ENCODE measurements at places on chromosomes 2 and 18. TPM values are rescaled to one million over a fixed set of nuclear protein-coding genes. Genes with fewer than 3 reads are reported as not detected.

- H3K4me1 ChIP-seq: peaks cover 10% of the 10 kb centered on the region
- peak; percentile 89 for DNase-seq
- H3K4me3 ChIP-seq: peak overlapping the region; percentile 35
- no peaks in the 10 kb centered on the region for H3K27me3 ChIP-seq
- H3K27ac ChIP-seq: no peak overlapping the region
- no peaks in the 10 kb centered on the region for H3K36me3 ChIP-seq
These were observed 819.6 kb upstream of the FSHR start for GRCh38 chr2:49973917-49974368.

- H3K27me3 ChIP-seq: no peaks in the 10 kb centered on the region
- no peak overlapping the region for H3K4me3 ChIP-seq
- H3K36me3 ChIP-seq: no peaks in the 10 kb centered on the region
- H3K27ac ChIP-seq: no peak overlapping the region
These were observed 175.0 kb upstream of the PARD3B start for GRCh38 chr2:204370172-204370718.

- H3K4me1 ChIP-seq: no peaks in the 10 kb centered on the region
- no peak for DNase-seq
- peaks cover 10% of the 10 kb centered on the region for H3K27me3 ChIP-seq
These were observed 51.8 kb downstream of the KCNG2 start for GRCh38 chr18:79849328-79850207.

The CCL20 gene
- not detected for total RNA-seq

- no peaks in the 10 kb centered on the region for H3K36me3 ChIP-seq
- no peak overlapping the region for H3K4me3 ChIP-seq
These were observed 66.5 kb downstream of the AGAP1 start for GRCh38 chr2:235560345-235560744.

The SPDYA gene
- total RNA-seq: not detected

DNA sequence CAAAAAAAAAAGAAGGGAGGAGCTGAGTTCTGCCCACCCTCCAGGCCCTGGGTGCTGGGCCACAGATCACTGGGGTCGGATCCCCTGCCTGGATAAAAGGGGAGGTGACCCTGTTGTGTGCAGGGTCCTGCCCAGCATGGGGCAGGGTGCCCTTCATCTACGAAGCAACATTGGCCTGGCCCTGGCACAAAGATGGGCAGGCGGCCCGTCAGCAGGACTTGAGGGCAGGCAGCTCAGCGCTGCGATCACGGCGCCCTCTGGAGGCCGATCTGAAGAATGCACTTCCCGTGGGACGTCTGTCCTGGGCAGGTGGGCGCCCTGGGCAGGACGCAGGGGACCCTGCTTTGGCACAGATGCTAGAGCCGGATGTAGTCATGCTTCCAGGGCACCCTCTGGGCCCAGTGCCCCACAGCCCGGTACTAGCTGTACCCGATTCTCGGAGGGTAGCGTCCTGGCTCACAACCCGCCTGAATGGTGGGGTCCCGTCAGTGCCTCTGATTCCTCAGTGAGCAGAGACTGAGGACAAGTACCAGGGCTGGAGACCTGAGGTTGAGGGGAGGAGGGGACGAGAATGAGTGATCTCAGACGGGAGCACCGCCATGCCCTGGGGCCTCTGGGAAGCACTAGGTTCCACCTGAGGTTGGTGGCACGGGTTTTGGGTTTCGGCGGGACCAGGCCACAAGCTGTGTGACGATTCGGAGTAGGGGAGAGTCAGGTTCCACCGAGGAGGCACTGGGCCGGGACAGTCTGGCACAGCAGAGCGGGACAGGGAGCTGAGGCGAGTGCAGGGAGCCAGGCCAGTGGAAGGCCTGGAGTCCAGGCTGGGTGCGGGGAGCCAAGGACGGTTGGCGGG, 18.0 kb downstream of the ARID5A start:
- peaks cover 16% of the 10 kb centered on the region for H3K4me1 ChIP-seq
- peak overlapping the region; percentile 6 for H3K4me3 ChIP-seq
- H3K36me3 ChIP-seq: peaks cover 25% of the 10 kb centered on the region
- H3K27me3 ChIP-seq: no peaks in the 10 kb centered on the region
- DNase-seq: peak; percentile 76

The SAG gene
- total RNA-seq: 1.5 TPM

The RETREG2 gene
- total RNA-seq: 97.3 TPM

The CCDC121 gene
- 2.2 TPM for total RNA-seq

DNA sequence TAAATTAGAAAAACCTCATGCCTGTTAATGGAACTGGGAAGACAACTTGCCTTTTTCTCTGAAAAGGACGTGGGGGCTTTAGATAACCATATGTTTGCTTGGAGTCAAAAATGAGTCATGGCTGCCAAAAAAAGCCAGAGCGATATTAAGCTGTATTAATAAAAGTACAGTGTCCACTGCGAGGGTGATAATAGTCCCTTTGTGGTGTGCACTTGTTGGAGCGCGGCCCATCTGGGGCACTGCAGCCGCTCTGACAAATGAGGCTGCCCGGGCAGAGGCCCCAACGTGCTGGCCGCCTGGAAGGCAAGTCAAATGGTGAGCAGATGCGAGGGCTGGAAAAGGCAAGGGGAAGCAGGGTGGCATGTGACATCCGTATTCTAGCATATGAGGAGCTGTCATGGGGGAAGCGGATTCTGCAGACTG, 103.3 kb upstream of the NCK2 start:
- no peaks in the 10 kb centered on the region for H3K27me3 ChIP-seq
- H3K4me1 ChIP-seq: peaks cover 16% of the 10 kb centered on the region
- H3K36me3 ChIP-seq: no peaks in the 10 kb centered on the region
- peak; percentile 54 for DNase-seq

DNA sequence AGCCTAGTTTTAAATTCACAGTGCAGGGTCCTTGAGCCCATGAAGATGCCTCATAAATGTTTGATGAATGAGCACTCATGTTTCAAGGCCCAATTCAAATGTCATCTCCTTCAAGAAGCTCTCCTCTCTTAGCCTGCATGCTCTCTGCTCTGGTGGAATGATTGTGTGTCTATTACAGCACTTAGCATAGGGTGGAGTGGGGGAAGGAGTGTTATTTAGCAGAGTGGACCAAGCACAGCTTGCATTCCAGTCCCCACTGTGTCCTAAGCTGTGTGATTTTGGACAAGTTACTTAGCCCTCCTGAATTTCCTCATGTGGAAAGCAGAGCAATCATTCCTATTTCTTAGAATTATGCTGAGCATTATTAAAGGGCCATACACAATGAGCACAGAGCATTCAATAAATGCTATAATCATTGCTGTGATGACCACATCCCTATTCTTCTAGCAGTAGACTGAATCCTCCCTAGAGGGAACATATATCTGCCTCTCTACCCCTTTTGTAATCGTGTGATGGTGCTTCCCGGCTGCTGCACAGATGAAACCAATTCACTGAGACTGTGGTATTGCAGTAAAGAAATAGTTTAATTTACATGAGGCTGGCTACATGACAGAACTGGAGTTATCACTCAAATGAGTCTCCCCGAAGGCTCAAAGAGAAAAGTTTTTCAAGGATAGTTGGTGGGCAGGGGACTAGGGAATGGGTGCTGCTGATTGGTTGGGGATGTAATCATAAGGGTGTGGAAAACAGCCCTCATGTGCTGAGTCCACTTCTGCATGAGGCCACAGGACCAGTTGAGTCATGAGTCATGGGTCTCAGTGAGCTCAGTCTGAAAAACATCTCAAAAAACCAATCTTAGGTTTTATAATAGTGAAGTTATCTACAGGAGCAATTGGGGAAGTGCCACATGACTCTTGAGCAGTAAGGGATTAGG, 173.4 kb upstream of the NDUFV2 start:
- no peak for DNase-seq
- H3K27me3 ChIP-seq: no peaks in the 10 kb centered on the region

GRCh38 chr18:72107647-72108383, 436.3 kb downstream of the CBLN2 start:
- no peak overlapping the region for H3K27ac ChIP-seq
- DNase-seq: no peak
- no peak overlapping the region for H3K4me3 ChIP-seq
- H3K27me3 ChIP-seq: no peaks in the 10 kb centered on the region
- no peaks in the 10 kb centered on the region for H3K4me1 ChIP-seq
- no peaks in the 10 kb centered on the region for H3K36me3 ChIP-seq
